ENCODE measurements at places on chromosomes 13 and 19.

- no peak for DNase-seq
Measured at GRCh38 chr19:49920624-49921363, 8.2 kb upstream of the ATF5 start.

DNA sequence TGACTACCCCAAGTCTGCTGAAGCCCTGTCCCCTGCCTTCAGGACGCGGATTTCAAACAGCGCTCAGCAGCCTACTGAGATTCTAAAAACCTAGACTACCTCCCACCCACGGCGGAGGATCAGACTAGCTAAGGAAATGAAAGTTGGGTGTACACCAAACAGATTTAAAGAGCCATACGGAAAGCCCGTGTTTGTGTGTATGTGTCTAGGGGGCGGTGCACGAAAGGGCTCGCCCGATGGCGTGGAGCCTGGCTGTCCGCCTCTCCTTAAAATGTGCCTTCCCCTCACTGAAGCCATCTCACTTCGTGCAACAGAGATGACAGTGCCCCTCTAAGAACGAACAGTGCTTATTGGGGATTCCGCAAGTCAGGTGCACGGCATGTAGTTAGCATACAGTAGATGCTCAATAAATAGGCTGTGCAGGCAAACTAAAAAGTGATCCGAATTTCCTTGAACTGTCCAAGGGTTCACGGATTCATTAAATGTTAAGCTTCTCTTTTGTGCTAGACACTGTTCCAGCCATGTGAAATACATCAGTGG is 639 bp downstream of the LENG1 start:
- DNase-seq = no peak

GRCh38 chr13:24905242-24905641 is 141.3 kb downstream of the RNF17 start:
- no peak for DNase-seq

GRCh38 chr19:29045679-29046254 is 167.2 kb downstream of the UQCRFS1 start:
- DNase-seq = no peak

DNA sequence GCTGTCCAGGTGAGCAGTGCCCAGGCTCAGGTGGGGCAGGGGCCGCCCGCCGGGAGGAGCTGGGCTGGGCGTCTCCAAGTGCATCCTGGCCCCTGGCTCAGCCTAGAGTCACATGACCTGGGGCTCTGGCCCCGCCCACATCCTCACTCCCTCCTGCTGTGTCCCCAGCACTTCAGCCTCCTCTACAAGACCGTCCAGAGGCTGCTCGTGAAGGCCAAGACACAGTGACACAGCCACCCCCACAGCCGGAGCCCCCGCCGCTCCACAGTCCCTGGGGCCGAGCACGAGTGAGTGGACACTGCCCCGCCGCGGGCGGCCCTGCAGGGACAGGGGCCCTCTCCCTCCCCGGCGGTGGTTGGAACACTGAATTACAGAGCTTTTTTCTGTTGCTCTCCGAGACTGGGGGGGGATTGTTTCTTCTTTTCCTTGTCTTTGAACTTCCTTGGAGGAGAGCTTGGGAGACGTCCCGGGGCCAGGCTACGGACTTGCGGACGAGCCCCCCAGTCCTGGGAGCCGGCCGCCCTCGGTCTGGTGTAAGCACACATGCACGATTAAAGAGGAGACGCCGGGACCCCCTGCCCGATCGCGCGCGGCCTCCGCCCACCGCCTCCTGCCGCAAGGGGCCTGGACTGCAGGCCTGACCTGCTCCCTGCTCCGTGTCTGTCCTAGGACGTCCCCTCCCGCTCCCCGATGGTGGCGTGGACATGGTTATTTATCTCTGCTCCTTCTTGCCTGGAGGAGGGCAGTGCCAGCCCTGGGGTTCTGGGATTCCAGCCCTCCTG is 16.8 kb upstream of the CELF5 start:
- no peak for DNase-seq

DNA sequence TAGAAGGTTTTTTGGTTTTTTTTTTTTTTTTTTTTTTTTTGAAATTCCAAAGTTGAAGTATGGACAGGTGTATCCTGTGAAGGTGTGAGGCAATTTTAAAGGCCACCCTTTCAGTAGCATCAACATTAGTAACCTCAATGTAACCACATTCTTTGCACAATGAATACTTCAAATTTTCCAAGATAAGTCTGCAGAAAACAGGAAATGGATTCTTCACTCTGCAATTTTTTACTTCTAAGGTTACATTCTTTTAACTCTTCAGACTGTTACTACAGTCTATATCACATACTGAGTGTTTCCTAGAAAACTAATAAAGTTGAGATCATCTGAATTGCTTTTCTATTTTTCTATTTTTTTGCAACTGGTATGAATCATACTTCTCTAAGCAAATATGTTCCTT is 569.0 kb upstream of the GPC6 start:
- DNase-seq = no peak

GRCh38 chr19:57233207-57233606 is 2.4 kb downstream of the AURKC start:
- DNase-seq = no peak

- no peak for DNase-seq
Measured at GRCh38 chr19:4199699-4200293, 17.3 kb downstream of the ANKRD24 start.

- DNase-seq = no peak
Measured at GRCh38 chr19:49564616-49565045, 15.7 kb downstream of the NOSIP start.

DNA sequence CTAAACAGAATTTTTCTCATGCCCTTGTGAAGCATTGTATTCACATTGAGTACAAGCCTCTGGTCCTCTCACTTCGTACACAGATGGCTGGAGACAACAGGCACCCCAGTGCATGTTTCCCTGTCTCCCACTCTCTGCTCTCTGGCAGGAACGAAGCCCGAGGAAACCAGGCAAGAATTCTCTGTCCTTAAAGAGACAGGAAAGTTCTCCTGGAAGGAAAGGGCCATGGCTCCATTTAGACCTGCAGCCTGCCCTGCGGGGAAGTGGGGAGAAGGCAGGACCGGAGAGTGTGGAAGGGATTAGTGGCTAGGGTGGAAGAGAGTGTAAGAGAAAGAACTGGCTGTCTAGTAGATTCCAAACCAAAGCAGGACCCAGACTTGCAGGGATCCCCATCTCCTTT is 15.5 kb upstream of the AMER2 start:
- no peak for DNase-seq

GRCh38 chr19:20413705-20414104 is 151.9 kb downstream of the ZNF737 start:
- no peak for DNase-seq

DNA sequence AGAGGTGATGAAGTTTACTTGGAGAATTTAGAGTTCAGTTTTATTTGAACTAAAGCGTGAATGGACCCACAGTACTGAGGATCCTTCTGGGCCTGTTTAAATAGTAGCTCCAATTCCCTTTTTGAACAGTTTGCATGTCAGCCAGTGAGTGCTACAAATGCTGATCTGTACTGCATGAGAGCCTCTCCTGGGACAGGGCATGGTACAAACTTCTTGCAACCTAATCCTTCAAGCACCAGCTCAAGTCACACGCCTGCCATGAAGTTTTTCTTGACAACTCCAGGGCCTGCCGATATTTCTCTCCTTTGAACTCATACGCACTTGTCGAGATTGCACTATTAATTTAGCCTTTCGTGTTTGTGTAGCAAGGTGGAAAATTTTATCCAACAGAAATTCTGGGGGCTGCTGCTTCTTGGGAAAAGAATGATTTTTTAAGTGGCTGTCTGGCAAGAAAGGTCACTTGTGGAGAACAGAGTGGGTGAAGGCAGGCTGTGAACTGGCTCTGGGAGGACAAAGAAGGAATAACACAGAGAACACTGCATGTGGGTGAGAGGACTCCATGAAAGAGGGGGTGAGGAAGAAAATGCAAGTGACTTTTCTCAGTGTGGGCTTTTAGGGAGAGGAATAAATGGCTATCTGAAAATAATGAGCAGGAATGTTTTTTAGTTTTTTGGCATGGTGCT is 192.5 kb downstream of the NDFIP2 start:
- no peak for DNase-seq

GRCh38 chr13:33919120-33919519 is 101.2 kb downstream of the RFC3 start:
- DNase-seq = no peak

DNA sequence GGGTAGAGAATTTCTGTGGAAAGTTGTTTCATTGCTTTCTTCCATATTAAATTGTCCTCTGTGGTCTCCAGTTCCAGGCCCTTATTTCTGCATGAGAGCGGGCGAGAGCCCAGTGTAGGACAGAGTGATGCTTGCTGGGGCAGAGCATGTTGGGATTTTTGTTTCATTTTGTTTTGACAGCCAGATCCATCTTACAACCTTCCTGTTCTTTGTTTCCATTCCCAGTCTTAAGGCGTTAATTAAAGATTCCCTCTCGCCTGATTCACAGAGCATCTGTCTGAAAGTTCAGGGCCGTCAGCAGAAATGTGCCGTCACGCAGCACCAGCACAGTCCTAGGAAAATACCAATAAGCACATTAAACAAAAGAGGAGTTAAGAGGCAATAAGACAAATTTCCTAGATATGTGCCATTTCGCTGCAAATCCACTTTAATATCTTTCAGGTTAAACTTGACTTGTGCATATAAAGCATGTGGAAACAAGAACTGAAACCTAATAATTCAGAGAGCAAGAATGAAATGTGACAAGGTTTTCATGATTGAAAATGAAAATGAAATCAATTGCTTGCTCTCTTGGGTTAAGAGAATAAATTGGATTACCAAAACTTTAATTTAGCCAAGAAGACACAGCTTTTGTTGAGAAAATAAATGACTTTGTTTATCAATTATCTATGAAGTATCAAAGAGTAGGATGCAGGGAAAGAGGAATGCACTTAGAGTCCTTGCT is 210.7 kb upstream of the SLC10A2 start:
- DNase-seq = no peak

- DNase-seq = no peak
Measured at GRCh38 chr19:35963514-35963913, 27.3 kb downstream of the LRFN3 start.

DNA sequence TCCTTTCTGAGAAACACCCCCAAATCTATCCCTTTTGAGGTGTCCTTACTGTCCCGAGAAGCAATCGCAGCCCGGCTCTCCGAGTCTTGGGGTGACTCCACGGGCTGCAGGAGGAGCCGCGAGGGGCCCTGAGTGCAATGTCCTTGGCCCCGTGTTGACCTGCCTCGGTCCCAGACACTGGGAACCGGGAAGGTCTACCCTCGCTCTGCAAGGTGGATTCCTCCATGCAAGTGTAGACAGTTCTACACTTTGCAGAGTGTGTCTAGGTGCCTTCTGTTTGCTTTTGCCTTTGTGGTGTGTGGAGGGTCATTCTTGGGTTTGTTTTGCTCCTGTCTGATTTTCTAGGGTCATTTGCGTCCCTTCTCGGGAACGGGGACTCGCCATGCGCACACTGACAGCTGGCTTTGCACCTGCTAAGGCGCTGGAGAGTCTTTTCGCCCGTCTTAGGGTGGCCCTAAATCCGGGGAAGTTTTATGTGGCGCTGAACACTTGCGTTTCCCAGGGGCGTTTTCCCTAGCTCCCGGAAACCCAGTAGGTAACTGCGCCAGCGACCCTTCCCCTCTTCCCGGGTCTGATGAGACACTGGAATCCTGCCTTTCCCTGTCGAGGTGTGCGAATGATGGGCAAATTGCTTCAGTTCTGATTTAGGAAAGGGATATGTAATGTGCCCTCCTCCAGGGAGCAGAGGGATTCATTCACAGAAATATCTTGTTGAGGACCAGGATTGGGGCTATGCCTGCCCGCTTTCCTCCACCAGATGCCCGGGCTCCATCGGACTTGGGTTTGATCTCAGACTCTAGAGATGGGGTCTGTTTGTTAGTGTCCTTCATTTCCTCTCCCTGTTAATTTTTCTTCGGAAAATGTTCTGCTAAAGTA is 755 bp downstream of the SERTM1 start:
- no peak for DNase-seq

GRCh38 chr13:71054358-71054757 is 812.6 kb downstream of the DACH1 start:
- no peak for DNase-seq

GRCh38 chr19:38049105-38049649 is 142.2 kb downstream of the SIPA1L3 start:
- DNase-seq = peak; percentile 27

DNA sequence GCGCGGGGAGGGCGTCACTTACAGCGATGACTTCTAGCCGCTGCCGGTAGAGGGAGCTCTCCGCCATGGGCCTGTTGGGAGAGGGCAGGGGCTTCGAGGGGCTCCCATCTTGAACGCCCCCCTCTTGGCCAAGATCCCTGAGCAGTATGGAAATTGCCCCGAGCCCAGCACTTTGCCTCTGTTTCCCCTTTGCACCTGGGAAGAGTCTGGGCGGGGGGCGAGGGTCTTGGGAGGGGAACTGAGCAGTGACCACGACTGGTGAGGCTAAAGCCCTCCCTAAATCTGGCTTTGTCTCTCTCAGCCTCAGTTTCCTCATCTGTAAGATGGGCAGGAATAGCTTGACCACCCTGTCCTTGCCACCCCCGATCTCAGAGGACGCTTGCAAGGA is 2.8 kb downstream of the PALM3 start:
- peak; percentile 28 for DNase-seq

DNA sequence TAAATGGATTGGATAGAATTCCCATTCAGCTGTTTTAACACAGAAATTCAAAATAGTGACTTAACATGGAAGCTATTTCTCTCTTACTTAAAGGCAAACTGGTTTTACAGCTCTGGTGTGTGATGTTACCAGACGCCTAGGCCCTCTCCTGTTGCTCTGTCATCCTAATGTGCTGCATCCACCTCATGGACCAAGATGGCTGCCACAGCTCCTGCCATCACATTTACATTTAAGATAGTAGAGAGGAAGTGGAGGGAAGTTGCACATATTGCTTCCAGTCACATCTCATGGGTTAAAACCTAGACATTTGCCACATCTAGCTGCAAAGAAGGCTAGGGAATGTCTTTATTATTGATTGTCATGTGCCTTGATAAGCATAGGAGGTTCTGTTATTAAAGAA is 157.5 kb downstream of the OXGR1 start:
- no peak for DNase-seq

GRCh38 chr13:91539286-91540157 is 141.1 kb downstream of the GPC5 start:
- no peak for DNase-seq

- no peak for DNase-seq
Measured at GRCh38 chr13:40596484-40596883, 70.0 kb downstream of the FOXO1 start.

- no peak for DNase-seq
Measured at GRCh38 chr13:93079294-93079693, 147.3 kb upstream of the GPC6 start.

DNA sequence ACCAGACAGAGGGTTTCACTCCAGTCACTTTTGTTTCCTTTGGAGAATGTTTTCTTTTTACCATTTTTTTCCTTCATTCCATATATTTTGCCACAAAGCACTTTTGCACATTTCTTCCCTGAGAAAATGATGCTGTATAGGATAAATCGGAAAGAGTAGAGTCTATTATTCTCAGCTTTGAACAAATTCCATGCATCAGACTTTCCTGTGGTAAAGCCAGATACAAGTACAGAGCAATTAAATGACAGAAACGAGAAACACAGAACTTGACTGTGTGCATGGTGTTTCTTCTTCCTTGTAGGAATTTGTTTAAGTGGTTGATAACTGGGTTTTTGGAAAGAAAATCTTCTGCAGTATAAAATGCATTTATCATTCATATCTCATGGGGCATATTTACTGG is 107.4 kb upstream of the CSNK1A1L start:
- no peak for DNase-seq

- DNase-seq = no peak
Measured at GRCh38 chr19:15675560-15675959, 2.7 kb downstream of the CYP4F12 start.

- DNase-seq = no peak
Measured at GRCh38 chr13:111252446-111253364, 67.7 kb upstream of the TEX29 start.

- DNase-seq = no peak
Measured at GRCh38 chr13:68234274-68234673, 1004.1 kb upstream of the PCDH9 start.

GRCh38 chr19:55258476-55258827 is 365 bp downstream of the PPP6R1 start:
- peak; percentile 41 for DNase-seq

All from effector memory CD4-positive, alpha-beta T cell (primary cell).